Karpas-422 (cell line): ENCODE measurements at places on chromosomes 4 and X.

GRCh38 chr4:110710070-110710469 is 87.2 kb upstream of the PITX2 start:
- DNase-seq: no peak

DNA sequence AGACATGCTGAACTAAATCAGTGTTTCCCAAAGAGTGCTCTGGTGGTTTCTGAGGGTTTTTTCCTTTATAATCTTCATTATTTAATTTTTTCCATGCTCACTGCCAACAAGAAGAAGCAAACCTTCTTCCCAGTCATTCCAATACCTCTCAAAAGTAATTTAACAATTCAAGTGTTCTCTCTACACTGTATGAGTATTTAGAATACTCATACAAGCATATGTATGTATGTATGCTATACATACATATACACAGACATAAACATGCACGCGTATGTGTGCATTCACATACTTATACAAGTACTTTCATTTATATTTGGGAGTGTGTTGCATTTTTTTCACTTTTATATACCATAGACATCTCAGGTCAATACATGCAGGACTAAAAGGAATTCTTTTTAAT is 54.3 kb upstream of the TXK start:
- DNase-seq: no peak

DNA sequence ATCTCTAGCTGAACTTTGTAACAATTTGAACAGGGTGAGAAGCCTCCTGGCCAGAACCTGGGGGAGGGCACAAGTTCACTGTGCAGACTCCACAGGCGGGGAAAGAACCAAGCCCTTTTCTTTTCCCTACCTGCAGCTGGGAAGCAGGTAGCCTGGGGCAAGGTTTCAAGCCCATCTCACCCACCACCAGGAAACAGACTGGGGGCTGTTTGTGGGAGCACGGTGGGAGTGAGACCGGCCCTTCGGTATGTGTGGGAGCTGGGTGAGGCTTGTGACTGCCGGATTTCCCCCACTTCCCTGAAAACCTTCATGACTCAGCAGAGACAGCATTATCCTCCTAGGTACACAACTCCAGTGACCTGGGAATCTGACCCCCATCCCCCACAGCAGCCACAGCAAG is 211.7 kb downstream of the ZNF674 start:
- no peak for DNase-seq

DNA sequence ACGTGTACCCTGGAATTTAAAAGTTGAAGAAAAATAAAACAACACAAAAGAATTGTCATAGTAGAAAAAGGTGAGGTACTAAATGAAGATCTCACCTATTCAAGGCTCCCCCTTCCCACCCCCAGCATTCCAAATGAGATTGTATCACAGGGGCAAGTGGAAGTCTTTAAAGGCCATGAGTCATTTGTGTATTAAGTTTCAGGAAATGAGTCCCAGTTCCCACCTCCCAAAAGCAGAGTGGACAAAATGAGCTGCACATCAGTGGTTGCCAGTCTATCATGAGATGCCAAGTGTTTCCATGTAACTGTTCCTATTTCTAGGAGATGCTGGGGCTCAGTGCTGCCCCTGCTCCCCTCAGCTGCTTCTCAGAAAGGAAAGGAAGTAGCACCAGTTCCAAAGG is 20.1 kb downstream of the ARHGEF9 start:
- no peak for DNase-seq

GRCh38 chr4:187547316-187547715 is 448.3 kb upstream of the ZFP42 start:
- DNase-seq: no peak

- no peak for DNase-seq
These were observed 542 bp downstream of the RNF150 start for GRCh38 chr4:141132709-141133145.

- DNase-seq: no peak
These were observed 10.5 kb downstream of the ABLIM2 start for GRCh38 chr4:8148159-8148558.

GRCh38 chrX:48522291-48522690 is 683 bp downstream of the EBP start:
- DNase-seq: no peak

DNA sequence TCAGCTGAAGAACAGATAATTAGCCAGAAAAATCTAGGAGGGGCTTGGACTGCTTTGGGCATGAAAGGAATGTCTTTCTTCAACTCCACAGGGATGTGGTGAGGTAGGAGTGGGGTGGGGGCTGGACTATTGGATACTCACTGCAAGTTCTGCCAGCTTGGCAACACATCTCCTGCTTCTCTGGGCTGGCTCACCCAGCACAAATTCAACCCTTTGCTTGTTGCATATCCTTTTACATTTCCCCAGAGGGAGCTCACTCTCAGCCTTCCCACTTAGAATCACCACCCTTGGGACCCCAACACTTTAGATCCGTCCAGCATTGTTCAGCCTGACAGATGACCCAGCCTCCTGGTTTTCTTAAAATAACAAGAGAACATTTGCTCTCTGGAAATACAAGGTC is 120.6 kb downstream of the KDR start:
- DNase-seq: no peak

DNA sequence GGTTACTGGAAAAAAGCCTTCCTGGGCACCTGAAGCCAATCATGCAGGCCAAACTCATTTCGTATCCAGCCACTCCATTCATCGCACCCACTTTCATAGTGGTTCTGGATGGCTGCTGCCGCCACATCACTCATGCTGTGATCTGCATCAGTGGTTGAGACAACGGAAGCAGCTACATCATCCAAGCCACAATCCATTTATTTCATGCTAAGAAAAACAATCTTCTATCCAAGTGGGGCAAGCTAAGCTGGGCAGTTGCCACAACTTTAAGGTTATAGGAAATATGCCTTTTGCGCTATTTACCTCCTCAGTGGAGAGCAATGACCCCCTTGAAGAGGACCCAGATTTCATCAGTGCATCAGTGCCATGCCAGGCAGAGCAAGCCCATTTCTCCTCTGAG is 124.6 kb downstream of the GRIA3 start:
- no peak for DNase-seq

- DNase-seq: peak; percentile 90
These were observed 273.0 kb downstream of the ARHGAP24 start for GRCh38 chr4:85747882-85748491.

- DNase-seq: no peak
These were observed 54.6 kb downstream of the NIPAL1 start for GRCh38 chr4:48071191-48071590.

GRCh38 chr4:166045457-166045856 is 172.4 kb downstream of the TLL1 start:
- DNase-seq: no peak

DNA sequence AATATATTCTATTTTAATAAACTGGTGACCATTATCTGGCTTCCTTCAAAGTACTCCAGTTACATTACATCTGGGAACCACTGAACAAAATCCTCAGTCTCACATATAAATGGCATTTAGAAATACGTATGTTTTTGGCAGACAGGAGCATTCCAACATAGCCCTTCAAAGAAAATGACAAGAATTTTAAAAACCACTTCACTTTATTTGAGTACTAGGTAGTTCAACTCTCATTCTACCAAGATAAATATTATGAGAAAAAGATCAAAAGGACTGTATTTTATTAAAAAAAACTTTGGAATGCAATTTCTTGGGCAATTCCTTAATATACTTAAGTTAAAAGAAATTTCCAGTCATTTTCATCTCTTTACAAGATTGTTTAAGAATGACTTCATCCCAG is 17.6 kb downstream of the TNIP3 start:
- no peak for DNase-seq

DNA sequence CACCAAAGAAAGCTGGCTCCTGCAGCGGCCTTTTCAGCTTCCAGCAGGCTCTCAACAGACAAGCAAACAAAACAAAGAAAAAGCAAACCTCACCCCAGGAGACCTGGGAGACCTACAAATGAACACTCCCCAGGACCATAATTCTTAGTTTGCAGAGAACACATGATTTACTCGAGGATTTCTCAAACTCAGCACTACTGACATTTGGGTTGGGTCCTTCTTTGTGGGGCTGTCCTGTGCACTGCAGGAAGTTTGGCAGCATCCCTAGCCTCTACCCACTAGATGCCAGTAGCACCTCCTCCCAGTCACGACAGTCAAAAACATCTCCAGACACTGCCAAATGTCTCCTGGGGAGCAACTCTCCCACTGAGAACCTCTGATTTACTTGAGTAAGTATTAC is 21.9 kb downstream of the APOO start:
- DNase-seq: no peak

GRCh38 chrX:31181377-31182000 is 109.6 kb upstream of the FTHL17 start:
- DNase-seq: no peak

- DNase-seq: no peak
These were observed 381.6 kb upstream of the CPEB2 start for GRCh38 chr4:14620567-14621141.

GRCh38 chr4:42995343-42995944 is 102.9 kb downstream of the GRXCR1 start:
- DNase-seq: peak; percentile 76
